ENCODE measurements at places on chromosomes 11 and 22. TPM values are rescaled to one million over a fixed set of nuclear protein-coding genes. Genes with fewer than 3 reads are reported as not detected.

DNA sequence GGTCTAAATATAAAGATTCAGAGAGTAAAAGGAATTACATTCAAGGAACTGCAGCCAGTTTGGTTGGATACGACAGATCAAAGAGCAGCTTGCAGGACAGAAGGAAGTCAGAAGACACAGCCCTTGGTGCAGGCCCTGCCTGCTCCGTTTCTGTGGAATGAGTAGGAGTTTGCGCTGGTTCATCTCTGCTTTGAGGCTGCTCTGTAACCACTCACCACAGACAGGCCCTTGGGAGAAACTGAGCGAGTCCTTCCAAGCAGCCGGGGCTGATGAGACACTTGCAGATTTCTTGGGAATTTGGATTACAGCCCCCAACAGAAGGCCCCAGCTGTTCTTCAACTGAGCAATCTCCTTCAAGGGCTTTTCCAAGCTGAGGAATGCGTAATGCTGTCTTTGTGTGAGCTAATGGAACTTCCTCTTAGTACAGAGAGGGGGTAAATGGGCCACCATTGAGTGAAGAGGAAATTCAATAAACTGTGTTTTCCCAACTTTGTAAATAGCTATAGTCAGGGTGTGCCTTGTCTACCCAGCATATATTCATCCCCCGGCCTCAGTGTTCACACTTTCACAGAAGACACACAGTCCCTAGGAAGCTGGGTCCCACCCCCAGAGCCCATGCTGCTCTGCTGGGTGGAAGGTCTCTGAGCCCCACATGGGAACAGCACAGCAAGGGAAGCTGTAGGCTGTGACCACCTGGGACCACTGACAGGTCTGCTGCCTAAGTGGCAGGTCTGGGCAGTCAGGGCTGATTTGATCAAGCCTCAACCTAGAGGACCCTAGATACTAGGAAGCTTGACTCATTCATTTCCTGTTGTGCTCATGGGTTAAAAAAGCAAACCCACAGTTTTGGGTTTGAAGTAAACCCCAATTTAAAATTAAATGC is 16.6 kb downstream of the IL10RA start:
- no peak overlapping the region for H3K4me3 ChIP-seq
- no peak for DNase-seq
- no peaks in the 10 kb centered on the region for H3K36me3 ChIP-seq
- no peaks in the 10 kb centered on the region for H3K4me1 ChIP-seq
- no peak overlapping the region for H3K27ac ChIP-seq
- no peaks in the 10 kb centered on the region for H3K27me3 ChIP-seq

DNA sequence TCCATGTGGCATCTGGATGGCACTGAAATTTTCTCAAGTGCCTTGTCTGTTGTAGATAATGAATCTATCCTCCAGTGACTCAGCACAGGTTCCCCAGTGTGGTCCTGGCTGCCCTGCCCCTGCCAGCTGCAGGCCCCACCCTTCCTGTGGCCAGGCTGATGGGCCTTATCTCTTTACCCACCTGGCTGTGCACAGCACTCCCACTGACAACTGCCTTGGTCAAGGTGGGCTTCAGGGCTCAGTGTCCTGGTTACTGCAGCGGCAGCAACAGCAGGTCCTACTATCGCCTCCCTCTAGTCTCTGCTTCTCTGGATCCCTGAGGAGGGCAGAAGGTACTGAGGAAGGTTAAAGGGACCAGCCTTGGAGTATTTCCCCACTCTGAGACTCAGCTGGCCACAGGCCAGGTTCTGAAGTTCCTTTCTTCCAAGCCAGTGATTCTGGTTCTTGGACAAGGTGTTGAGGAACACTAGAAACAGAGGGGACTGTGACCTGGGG is 3.1 kb downstream of the HMBS start:
- no peaks in the 10 kb centered on the region for H3K27me3 ChIP-seq
- H3K4me3 ChIP-seq = no peak overlapping the region
- no peaks in the 10 kb centered on the region for H3K4me1 ChIP-seq
- DNase-seq = no peak
- no peaks in the 10 kb centered on the region for H3K36me3 ChIP-seq

DNA sequence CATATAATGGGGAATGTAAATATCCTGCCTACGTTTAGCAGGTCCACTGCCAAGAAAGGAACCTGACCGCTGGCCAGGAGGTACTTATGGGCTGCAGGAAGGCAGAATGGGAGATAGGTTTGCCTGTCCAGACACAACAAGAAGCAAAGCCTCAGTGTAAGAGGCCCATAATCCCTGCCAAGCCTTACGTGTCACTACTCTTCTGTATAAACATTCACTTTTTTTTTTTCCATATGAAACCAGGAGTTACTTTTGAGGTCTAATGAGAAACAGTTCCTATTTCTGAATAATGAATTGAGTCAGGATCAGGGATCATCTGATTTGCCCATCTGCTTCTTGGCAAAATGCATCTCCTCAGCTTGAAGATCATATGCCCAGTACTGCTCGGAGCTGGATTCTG is 230.2 kb downstream of the NTM start:
- no peaks in the 10 kb centered on the region for H3K4me1 ChIP-seq
- no peak for DNase-seq
- H3K27me3 ChIP-seq = no peaks in the 10 kb centered on the region
- H3K27ac ChIP-seq = no peak overlapping the region

The SCN4B gene
- total RNA-seq = 11.8 TPM

The DEPDC7 gene
- total RNA-seq = 0.78 TPM

Data from aorta (tissue), 5 donors.